Stimulated activated CD4-positive, alpha-beta T cell treated with anti-CD3 and anti-CD28 coated beads, Interleukin-2, amount 100 ng/mL, for 48 hours (primary cell): ENCODE measurements at places on chromosomes 1 and 21.

DNA sequence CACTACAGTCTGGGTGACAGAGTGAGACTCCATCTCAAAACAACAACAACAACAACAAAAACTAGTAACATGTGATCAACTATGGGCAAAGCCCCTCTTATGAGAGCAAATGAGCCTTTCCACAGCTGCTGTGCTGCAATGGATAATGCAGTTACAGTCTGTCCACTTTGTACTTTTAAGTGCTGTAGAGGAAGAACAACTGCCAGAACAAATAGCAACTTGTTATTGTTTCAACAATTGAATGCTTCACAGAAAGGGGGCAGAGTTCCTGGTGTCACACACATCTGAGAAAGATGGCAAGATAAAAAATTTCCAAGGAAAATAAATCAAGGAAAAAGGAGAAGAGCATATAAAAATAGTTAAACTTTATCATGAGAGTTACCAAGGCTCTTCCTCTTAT is 243.6 kb upstream of the DMRTA2 start:
- no peak for DNase-seq

DNA sequence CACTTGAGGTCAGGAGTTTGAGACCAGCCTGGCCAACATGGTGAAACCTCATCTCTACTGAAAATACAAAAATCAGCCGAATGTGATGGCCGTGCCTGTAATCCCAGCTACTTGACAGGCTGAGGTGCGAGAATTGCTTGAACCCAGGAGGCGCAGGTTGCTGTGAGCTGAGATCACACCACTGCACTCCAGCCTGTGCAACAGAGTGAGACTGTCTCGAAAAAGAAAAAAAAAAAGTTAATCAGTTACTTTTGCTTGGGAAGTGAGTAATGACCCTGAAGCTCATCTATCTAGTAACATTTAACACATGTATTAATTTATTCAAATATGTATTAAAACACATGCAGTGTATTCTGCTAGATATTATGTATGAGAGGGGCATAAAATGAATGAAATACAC is 49.4 kb downstream of the ZNF326 start:
- no peak for DNase-seq

DNA sequence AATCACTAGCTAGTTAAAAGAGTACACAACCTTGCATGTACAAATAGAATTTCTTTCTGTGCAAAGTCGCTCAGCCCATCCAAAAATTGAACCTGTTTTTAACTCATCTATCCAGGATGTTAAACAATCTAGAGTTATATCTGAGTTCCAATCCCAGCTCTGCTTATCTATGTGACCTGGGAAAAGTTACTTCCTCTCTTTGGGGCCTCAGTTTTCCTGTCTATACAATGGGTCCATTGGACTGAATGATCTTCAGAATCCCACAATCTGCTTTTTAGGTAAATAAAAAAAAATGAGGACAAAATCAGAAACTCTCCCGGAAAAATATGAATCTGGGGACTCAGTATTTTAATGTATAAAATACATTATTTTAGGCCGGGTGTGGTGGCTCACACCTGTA is 389.5 kb upstream of the PROX1 start:
- DNase-seq, result no peak

DNA sequence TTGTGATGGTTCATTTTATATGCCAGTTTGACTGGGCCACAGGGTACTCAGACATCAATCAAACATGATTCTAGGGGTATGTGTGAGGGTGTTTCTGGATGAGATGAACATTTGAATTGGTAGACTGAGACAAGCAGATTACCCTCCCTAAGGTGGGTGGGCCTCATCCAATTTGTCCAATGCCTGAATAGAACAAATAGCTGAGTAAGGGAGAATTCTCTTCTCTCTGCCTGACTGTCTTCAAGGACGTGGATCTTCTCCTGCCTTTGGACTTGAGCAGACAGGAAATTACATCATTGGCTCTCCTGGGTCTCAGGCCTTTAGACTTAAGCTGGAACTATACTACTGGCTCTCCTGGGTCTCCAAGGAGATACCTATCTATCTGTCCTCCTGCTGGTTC is 64.4 kb downstream of the SUSD4 start:
- no peak for DNase-seq

DNA sequence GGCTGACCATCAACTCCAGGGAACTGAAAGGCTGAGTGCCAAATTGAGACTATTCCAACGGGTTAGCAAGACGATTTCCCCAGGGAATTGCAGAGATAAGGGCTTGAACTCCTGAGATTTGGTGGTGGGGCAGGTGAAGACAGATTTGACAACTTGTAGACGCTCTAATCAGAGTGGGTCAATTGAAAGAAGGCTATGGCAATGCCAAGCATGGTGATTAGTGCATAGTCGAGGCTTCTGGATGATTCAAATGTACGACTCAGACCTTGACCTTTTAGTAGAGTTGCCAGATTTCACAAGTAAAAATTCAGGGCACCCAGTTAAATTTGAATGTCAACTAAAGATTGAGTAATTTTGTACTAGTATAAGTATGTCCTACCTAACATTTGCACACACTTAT is 302.1 kb upstream of the SPAG17 start:
- DNase-seq, result no peak

GRCh38 chr1:10686404-10687040 is 109.9 kb downstream of the CASZ1 start:
- DNase-seq, result no peak

- DNase-seq, result no peak
Measured at GRCh38 chr1:67921725-67922489, 88.6 kb upstream of the GNG12 start.

- DNase-seq, result no peak
Measured at GRCh38 chr21:45080639-45081414, 6.4 kb downstream of the ADARB1 start.

GRCh38 chr1:180053594-180054567 is 99.3 kb downstream of the CEP350 start:
- no peak for DNase-seq

GRCh38 chr1:44546403-44547053 is 127.8 kb downstream of the TMEM53 start:
- no peak for DNase-seq

DNA sequence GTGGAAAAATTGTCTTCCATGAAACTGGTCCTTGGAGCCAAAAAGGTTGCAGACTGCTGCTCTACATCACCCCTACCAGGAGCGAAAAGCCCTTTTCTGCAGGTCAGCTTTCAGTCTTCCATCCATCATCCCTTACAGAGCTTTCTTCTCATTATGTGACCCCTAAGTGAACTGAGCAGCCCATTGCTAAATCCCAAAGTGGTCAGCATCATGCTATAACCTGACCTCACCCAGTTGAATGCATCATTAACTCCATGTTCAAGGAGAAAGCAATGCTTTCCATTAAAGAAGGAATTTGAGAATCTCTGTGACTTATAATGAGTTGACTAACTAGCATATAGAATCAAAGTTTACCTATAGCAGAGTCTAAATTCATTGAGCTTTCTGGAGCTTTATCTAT is 10.4 kb upstream of the IL24 start:
- no peak for DNase-seq

DNA sequence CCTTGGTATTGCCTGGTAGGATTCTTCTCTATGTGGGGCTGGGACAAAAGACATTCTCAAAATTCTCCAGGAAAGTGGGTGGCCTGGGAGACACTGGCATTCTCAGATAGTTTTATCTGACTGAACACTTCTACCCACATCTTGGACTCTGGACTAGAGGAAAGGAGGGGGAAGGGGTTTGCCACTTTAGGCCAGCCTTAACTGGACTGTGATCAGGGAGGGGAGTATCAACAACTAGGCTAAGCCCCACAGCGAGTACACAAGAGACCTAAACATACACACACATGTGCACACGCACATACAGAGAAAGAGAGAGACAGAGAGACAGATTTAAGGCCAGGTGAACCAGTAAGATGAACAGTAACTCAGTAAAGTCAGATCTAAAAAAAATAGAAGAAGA is 1.2 kb upstream of the SEMA6C start:
- DNase-seq, result no peak

- no peak for DNase-seq
Measured at GRCh38 chr1:25023826-25024225, 93.8 kb upstream of the RUNX3 start.
